ENCODE measurements at places on chromosomes 2 and 18. TPM values are rescaled to one million over a fixed set of nuclear protein-coding genes. Genes with fewer than 3 reads are reported as not detected.

DNA sequence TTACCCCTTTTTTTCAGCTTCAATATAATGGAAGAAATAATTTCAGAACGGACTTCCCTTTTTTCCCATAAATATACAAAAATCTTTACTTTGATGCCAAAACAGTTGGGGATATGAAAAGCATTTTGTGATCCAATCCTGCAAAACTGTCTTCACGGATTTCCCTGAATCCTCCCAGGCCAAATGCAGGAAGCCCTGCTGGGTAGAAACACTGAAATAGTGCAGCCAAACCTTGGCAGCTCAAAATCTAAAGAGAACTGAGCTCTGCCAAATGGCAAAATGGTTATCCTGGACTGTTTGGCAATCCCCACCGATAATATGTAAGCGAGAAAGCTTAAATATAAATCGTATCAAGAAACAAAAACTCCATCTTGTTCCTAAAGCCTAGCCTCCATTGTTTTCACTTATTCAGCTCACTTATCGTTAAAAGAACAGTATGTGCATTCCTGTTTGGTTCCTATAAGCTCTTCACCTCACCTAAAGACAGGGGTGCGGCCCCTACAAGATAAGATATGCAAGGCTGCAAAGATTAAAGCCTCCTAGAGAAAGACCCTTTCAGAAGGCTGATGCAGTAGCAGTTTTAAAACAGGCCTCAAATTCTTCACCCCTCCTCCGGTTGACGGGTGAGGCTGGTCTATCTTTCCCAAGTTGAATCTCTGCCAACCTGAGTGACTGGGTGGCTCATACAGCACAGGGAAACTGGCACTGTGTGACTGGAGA lies 48.6 kb downstream of the LAMA1 start:
- H3K4me3 ChIP-seq = no peak overlapping the region
- no peaks in the 10 kb centered on the region for H3K4me1 ChIP-seq
- H3K36me3 ChIP-seq = no peaks in the 10 kb centered on the region
- H3K27ac ChIP-seq = no peak overlapping the region
- no peaks in the 10 kb centered on the region for H3K27me3 ChIP-seq

Gene CAPN14
- not detected for total RNA-seq

DNA sequence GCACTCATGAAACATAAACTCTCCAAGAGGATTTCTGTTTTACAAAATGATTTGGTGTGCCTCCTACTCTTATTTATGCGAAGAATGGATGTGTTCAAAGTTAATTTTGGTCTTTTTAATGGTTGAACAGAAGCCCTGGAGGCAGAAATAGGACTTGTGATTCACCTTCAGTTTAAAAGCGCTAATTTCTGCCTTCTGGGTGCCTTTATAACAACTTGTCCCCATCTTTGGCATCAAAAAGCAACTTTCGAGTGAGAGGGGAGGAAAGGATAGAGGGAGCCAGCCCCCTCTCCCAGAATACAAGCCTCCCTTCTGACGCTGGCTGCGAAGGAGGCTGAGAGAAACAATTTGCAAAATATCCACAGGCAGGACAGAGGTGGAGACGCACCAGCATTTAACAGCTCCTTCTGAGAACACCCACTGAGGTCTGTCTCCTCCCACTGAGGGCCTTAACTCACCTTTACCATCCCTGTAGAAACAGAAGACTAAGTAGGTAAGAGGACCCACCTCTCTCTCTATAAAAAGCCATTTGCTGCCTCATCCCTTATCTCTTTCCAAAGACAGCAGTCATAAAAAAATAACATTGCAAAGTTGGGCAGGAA lies 24.3 kb upstream of the BCL11A start:
- H3K27ac ChIP-seq = no peak overlapping the region
- no peaks in the 10 kb centered on the region for H3K4me1 ChIP-seq
- no peak for DNase-seq
- no peaks in the 10 kb centered on the region for H3K36me3 ChIP-seq

DNA sequence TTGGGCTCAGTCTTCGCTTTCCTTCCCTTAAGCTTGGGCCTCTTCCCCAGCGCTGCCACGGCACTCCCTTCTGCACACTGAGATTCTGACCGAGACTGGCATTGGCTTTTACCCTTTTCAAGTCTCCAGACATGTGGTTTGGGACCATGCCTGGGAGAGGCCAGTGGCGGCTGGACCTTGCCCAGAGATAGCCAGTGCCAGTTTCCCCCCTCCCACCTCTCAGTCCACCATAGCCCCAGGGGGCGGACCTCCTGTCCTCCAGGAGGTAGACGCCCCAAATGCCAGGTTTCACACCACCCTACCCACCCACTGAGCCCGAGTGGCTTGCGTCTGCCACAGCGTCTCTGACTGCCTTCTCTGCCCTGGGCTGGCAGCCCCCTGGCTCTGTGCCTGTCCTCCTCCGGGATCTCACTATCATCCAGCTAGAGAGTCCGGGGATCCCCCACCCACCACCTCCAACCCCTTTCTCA lies 47.7 kb downstream of the INPP5D start:
- H3K4me3 ChIP-seq = no peak overlapping the region
- no peak overlapping the region for H3K27ac ChIP-seq
- no peaks in the 10 kb centered on the region for H3K36me3 ChIP-seq
- peaks cover 9% of the 10 kb centered on the region for H3K27me3 ChIP-seq

Gene NTSR2
- total RNA-seq = not detected

- DNase-seq = no peak
- no peaks in the 10 kb centered on the region for H3K27me3 ChIP-seq
Measured at GRCh38 chr2:60116161-60116875, 437.1 kb downstream of the BCL11A start.

Gene ASPRV1
- 3.1 TPM for total RNA-seq

All from gastrocnemius medialis (tissue), 4 donors.